ENCODE measurements at places on chromosomes 2 and 18.

DNA sequence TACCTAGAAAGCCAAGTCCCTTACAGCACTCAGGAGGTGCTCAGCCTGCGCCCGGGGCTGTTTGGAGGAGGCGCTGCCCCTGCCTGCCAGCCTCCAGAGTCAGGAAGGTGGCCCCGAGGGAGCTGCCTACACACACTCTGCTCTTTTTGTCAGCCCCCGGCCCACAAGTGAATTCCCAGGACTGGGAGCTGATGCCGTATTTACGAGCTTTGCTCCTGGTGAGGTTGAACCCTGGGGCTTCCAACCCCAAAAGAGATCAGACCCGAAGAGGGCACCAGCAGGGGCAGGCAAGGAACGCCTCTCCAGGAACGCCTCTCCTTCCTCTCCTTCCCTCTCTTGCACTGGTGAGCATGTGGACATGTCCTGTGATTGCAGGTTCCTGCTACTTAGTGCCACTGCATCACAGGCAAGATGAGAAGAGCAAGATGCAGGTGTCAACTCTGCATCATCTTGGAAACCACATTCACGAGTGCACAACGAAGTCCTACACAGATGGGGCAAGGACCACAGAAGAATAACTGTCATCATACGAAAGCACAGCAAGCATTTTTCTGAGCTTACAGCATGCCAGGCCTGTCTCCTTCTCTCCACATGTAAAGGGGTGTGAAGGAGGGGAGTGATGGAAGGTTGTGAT lies 126.7 kb downstream of the NDUFA10 start:
- DNase-seq: no peak

- no peak for DNase-seq
Measured at GRCh38 chr2:66041902-66042657, 392.8 kb upstream of the MEIS1 start.

DNA sequence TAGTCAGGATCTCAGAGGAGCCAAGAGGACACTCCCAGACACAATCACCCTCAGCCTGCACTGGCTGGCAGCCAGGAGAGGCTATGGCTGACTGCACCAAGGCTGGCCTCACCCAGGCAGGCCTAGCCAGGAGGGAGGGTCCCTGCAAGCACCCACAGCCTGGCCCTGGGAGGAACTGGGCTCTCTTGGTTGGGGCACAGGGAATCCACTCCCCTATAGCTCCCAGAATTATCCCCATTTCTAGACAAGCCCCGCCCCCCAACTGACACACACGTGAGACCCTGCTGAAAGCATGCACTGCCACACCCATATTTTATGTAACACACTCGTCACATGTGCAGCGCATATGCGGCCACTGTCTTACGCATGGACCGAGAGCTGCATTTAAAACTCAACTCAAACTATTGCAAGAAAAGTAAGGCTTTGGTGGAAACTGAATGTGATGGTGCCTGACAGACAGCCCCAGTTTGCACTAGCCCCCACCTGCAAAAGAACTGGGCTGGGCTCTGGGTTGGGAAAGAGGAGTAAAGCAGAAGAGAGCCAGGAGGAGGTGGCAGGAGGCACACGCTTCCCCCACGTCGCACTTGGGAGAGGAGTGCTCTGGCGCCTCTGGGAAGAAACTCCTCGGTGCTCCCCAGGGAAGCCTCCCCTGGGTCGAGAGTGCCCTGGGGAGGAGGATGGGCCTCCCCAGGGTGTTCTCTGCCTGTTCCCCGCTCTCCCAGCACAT lies 28.9 kb upstream of the ARHGEF4 start:
- DNase-seq: no peak

DNA sequence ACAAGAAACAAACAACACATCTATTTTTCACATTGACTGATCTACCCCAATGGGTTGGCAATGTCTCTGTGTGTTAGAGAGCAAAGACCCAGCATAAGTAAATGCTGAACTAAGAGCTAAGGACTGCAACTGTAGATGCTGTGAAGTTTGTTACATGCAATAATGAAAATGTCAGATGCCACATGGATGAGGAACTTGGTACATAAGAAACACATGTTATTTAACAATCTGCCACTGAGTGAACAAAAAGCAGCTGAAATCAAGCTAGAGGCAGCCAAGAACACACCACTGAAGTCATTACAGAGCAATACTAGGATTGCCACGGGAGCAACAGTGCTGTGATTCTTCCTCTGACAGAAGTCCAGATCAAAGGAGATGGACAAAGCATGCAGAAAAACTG lies 389.4 kb downstream of the CDH2 start:
- DNase-seq: no peak

- DNase-seq: no peak
Measured at GRCh38 chr2:7774481-7774880, 857.3 kb downstream of the RNF144A start.

DNA sequence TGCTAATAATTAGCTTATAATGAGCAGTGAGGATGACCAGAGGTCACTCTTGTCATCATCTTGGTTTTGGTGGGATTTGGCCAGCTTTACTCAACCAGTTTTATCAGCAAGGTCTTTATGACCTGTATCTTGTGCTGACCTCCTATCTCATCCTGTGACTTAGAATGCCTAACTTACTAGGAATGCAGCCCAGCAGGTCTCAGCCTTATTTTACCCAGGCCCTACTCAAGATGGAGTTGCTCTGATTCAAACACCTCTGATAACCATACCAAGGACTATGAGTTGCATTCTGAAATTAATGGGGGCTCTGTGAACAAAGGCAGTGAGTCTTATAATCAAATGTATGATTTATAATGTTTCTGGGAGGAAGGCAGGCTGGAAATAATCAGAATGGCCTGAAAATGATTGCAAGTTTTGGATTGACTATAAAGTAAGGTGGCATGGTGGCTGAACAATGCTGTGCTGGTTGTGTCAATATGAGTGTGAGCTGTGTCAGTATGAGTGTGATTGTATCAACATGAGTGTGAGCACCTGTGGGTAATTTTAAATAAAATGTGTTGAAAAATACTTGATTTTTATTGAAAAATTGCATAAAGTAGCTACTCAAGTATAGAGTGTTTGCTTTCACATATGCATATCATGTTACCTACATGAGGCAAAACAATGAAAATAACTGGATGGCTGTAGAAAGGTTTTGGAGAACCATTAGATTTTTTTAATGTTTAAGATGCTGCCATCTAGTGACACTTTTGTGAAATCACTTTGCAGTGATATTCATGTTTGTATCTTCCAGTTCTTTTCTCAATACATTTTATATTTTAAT lies 103.0 kb downstream of the KYNU start:
- peak; percentile 10 for DNase-seq

- no peak for DNase-seq
Measured at GRCh38 chr2:109720380-109721106, 73.6 kb upstream of the RGPD5 start.

DNA sequence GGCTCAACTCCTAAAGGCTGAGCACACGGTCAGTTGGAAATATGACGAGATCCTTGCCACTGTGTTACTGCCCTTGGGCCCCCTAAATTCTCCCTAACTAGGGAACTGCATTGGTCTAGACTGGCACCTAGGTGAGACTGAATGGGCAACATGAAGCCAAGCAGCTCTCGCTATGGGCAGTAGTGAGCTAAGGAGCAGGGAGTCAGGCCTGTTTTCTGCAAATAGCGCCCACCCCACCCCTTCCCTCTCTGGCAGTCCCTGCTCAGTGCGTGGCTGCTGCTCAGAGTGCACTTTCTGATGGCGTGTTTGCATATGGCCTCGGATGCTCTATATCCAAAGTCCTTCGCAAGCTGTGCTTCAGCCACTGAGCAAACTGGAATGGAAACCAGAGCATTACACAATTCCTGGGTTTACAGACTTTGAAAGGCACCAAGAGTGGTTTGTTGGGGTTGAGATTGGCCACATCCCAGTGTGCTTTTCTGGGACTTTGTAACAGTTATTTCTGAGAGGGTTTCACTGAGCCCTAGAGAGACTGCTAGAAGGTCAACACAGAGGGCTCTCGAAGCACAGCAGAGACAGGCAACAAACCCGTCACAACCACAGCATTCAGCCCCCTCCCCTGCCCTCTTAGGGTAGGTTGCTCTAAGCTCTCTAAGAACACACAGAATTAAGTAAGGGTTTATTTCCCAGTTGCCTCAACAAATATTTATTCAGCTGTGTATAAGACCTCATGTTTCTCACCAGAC lies 419.9 kb downstream of the STK39 start:
- DNase-seq: no peak

- no peak for DNase-seq
Measured at GRCh38 chr2:158273791-158274190, 172.1 kb downstream of the UPP2 start.

GRCh38 chr18:50447102-50447741 lies 72.4 kb downstream of the SKA1 start:
- DNase-seq: no peak

GRCh38 chr2:120654381-120655134 lies 81.1 kb upstream of the GLI2 start:
- no peak for DNase-seq

- no peak for DNase-seq
Measured at GRCh38 chr2:240425697-240426096, 9.8 kb upstream of the GPC1 start.

DNA sequence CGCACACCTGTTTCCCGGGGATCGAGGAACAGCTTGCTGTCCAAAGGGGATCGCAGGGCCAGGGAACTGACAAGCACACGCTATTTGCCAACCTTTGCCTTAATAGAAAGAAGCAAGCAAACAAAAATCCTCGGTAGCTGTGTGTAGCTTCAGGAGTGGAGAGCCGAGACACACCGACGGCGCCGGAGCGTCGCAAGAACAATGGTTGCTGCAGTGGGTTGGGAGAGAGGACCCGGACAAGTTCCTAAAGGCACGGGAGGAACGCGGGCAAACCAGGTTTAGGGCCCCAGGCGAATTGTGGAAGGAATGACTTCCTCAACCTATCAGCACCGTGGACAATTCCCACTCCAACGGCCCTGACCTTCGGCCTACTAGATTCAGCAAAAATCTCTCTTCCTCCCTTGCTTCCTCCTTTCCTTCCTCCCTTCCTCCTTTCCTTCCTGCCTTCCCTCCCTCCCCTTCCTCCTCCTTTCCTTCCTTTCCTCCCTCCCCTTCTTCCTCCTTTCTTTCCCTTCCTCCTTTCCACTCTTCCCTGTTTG lies 4.9 kb upstream of the NEUROD1 start:
- DNase-seq: no peak

DNA sequence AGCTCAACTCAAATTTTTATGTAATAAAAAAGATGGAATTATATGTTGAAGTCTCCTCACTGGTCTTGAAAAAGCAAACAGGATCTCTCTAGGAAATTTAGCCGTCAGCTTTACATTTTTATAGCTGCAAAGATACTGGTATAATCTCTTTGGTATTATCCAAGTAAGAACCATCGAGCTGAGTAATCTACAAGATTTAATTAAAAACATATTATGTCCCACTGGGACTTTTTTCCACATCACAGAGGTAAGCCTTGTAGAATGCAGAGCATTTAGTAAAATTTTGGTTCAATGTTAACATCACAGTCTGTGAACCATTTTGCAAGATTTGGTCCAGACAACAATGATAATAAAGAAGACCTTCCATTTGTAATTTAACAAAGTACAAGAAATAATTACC lies 162.6 kb upstream of the SLC39A10 start:
- DNase-seq: no peak

DNA sequence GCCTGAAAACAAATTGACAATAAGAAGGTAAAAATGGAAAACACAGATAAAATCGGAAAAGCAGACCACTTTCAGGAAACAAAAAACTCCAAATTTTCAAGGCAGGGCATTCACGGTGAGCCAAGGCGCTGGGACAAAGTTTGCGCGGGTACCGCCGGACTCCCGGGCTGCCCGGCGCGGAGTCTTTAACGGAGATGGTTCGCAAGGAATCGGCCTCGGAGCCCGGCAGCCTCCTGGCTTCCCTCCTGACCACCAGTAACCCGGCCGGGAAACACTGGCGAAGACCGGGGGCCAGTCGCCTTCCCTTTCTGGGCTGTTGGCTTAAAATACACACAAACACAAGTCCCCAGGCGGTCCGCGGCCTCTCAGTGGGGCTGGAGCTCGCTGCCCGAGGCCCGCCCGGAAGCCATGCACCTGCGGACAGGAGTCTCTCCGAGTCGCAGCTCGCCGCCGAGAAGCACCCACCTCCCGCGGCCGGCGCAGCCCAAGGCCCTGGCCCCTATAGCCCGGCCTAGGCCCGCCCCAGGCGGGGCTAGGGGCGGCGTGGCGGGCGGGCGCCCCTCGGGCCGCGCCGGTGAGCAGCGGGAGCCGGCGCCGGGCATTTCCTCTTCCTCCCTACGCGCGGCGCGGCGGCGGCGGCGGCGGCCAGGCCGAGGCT lies 622 bp upstream of the KCMF1 start:
- DNase-seq: no peak

GRCh38 chr2:44707945-44708660 lies 233.4 kb upstream of the SIX3 start:
- DNase-seq: peak; percentile 48
